Fibroblast of the conjunctiva (primary cell): ENCODE measurements at places on chromosomes 4 and X.

- DNase-seq, result no peak
Observed at GRCh38 chr4:102511830-102512605, 10.9 kb downstream of the NFKB1 start.

- DNase-seq, result no peak
Observed at GRCh38 chr4:138249132-138249531, 7.0 kb upstream of the SLC7A11 start.

DNA sequence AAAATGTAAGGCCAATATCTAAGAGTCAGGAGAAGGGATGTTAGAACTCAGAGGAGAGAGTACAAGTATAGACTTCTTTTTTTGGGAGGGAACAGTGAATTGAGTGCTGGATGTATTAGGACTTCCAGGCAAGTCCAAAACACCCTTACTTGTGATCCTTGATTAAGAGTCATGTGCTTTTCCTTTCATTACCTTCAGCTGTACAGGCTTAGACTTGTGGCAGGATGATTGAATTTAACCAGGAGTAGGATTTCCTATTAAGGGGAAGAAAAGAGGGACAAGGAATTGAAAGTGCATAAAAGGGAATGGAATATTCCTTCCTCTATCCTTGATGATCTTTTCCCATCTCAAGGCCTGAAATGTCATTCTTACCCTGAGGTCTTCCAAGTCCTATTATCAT is 606.7 kb downstream of the STIM2 start:
- DNase-seq, result no peak

DNA sequence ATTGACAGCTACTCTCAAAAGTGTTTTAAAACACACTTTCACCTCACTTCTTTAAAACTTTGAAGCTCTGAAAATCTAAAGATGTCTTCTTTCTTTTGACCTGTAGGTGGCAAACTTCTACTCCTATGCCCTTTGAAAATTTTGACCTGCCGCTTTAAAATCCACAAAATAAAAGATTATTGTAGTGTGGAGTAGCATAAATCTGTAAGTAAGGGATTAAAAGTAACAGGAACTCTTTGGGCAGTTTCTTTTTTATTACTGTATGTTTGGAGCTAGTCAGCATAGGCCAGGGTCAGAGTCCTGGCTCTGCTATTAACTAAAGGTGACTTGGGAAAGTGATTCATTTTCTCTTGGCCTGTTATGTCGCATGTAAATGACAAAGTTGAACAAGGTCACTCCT is 25.5 kb downstream of the BBS12 start:
- no peak for DNase-seq

DNA sequence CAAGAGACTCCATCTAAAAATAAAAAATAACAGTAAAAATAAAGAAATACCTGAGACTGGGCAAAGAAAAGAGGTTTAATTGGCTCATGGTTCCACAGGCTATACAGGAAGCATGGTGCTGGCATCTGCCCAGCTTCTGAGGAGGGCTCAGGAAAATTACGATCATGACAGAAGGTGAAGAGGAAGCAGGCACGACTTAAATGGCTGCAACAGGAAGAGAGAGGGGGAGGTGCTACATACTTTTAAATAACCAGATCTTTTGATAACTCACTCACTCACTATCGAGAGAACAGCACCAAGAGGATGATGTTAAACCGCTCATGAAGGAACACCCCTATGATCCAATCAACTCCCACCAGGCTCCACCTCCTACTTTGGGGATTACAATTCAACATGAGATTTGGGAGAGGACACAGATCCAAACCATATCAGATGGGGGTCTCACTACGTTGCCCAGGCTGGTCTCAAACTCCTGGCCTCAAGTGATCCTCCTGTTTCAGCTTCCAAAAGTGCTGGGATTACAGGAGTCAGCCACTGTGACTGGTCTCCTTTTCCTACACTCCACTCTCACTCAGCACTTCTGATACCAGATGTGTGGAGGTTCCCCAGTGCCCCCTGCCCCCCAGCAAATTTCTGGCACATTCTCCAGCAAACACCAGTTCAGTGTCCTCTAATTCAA is 11.9 kb upstream of the ZNF157 start:
- no peak for DNase-seq
